ENCODE measurements at places on chromosomes 5 and 9. TPM values are rescaled to one million over a fixed set of nuclear protein-coding genes. Genes with fewer than 3 reads are reported as not detected.

DNA sequence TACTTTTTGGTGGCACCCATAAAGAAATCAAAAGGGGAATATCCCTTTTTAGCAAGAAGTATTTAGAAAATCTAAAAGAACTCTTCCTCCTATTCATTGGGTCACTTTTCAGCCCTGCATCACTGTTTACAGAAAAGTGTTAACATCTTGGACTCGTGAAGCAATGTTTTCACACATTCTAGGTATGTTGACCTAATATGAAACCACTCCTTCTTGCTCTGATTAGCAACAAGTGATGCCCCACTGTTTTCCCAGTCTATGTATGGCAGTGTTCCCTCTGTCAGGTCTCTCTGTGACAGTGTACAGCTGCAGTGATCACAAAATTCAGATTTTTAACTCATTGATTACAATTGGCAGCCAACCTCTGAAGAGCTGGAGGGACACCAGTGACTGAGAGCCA lies 148.2 kb upstream of the SLC12A2 start:
- no peak for DNase-seq
- H3K27me3 ChIP-seq: no peaks in the 10 kb centered on the region
- no peak overlapping the region for H3K4me3 ChIP-seq
- peak overlapping the region; percentile 74 for H3K27ac ChIP-seq
- no peaks in the 10 kb centered on the region for H3K36me3 ChIP-seq

DNA sequence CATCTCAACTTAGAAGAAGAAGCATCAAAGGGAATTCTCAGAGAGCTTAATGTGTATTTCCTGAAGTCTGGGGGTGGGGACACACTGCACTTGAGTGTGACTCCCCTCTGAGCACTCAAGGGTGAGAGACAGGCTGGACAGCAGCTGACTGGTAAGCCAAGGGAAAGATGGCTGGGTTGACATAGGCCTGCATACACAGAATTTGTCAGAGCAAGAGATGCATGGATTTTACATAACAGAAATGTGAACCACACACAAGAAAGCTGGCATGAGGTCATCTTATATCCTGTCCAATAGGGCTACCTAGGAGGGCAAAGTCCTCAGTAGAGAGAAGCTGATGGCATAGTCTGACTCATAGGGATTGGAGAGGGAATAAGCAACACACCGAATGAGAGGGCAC lies 114.3 kb upstream of the EPB41L4A start:
- H3K27ac ChIP-seq: no peak overlapping the region
- no peaks in the 10 kb centered on the region for H3K4me1 ChIP-seq
- no peaks in the 10 kb centered on the region for H3K36me3 ChIP-seq
- H3K4me3 ChIP-seq: no peak overlapping the region

DNA sequence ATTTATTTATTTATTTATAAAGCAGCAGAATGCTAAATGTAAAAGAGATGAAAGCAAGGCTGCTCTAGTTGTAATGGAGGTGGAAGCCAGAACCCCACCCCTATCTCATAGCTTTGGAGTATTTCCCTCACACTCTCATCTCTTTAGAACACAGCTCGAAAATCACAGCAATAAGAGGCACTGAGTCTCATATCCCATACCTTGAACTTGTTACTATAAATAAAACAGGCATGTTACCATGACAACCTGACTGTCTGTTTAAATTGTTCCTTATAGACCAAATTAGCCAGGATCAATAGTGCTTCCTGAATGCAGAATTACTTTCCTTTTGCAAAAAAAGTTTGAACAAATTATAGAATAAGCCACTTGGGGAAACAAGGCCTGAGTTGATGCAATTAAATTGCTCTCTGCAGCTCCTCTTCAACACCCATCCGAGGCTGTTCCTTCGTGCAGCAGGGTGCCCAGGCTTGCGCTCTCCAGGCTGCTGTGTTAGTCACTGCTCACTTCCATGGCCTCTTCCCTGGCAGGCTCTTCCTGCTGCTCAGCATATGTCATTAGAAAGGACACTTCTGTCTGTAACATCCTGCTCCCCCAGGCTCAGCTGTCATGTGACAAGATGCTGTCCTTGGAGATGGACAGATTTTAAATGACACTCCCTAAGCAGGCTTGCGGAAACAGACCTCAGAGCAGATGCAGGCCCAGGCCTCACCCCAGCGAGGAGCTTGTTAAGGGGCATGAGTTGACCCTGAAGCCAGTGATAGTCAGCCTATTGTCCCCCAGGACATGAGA lies 120.2 kb downstream of the CARTPT start:
- no peak overlapping the region for H3K4me3 ChIP-seq
- no peaks in the 10 kb centered on the region for H3K36me3 ChIP-seq
- no peak overlapping the region for H3K27ac ChIP-seq
- DNase-seq: no peak

The FOXD4 gene
- 0.43 TPM for total RNA-seq

DNA sequence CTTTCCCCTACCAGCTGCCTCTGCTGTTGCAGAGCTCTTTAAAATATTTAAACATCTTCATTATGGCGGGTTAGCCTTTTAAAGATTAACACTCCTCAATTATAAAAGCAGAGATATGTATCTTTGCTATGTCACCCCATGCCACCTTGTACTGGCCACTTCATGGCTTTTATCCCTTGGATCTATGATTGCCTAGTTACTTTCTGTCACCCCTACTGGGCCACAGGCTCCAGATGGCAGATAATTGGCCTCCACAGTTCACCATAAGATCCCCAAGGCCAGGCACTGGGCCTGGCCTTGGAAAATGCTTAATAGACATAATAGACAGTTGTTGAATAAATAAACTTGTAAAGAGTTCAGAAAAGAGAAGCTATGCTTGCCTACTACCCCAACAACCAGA lies 142.0 kb upstream of the SHB start:
- H3K4me3 ChIP-seq: no peak overlapping the region
- DNase-seq: no peak
- no peaks in the 10 kb centered on the region for H3K4me1 ChIP-seq
- peaks cover 26% of the 10 kb centered on the region for H3K27me3 ChIP-seq
- no peak overlapping the region for H3K27ac ChIP-seq

DNA sequence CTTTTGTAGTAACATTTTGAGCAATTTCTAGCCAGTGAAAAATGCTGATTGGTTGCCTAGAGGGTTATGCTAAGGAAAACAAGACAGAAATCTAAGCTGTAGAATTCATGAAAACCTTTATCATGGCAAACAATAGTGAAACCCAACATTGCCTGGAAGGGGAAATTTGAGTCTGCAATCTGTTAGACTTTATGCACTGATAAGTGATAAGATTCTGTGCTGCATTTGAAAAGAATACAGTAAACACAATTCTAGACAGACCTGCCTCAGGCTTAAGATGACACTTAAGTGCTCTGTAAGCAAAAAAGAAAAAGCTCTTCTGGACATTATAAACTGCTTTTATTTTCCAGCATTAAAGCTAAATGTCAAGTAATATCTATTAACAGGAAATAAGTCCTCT lies 519.3 kb downstream of the ISL1 start:
- no peaks in the 10 kb centered on the region for H3K4me1 ChIP-seq
- no peaks in the 10 kb centered on the region for H3K27me3 ChIP-seq
- no peak for DNase-seq

- H3K4me1 ChIP-seq: peaks cover 13% of the 10 kb centered on the region
- no peak for DNase-seq
- no peak overlapping the region for H3K27ac ChIP-seq
Measured at GRCh38 chr5:68067976-68068603, 147.5 kb upstream of the PIK3R1 start.

The KCNV2 gene
- total RNA-seq: not detected

GRCh38 chr9:105126226-105126625 lies 118.2 kb upstream of the SLC44A1 start:
- H3K4me1 ChIP-seq: peaks cover 13% of the 10 kb centered on the region
- H3K27ac ChIP-seq: no peak overlapping the region
- H3K27me3 ChIP-seq: no peaks in the 10 kb centered on the region
- DNase-seq: no peak

The PCDHGC5 gene
- total RNA-seq: 1.4 TPM

The CCNO gene
- 0.34 TPM for total RNA-seq

GRCh38 chr5:72235725-72236124 lies 84.3 kb downstream of the MRPS27 start:
- H3K4me3 ChIP-seq: no peak overlapping the region
- H3K4me1 ChIP-seq: peaks cover 29% of the 10 kb centered on the region
- H3K27me3 ChIP-seq: no peaks in the 10 kb centered on the region
- peaks cover 13% of the 10 kb centered on the region for H3K36me3 ChIP-seq
- DNase-seq: no peak
- H3K27ac ChIP-seq: peak overlapping the region; percentile 89

- no peak for DNase-seq
- H3K4me3 ChIP-seq: no peak overlapping the region
- H3K36me3 ChIP-seq: no peaks in the 10 kb centered on the region
- no peak overlapping the region for H3K27ac ChIP-seq
- no peaks in the 10 kb centered on the region for H3K27me3 ChIP-seq
Measured at GRCh38 chr9:8437876-8438275, 638.3 kb upstream of the DMAC1 start.

Data from osteocyte (in vitro differentiated cells).